ENCODE measurements at places on chromosomes 2 and 18. TPM values are rescaled to one million over a fixed set of nuclear protein-coding genes. Genes with fewer than 3 reads are reported as not detected.

Gene COPS7B
- 21.6 TPM for total RNA-seq

Gene DPY30
- 47.5 TPM for total RNA-seq

Gene PLEK
- 4.4 TPM for total RNA-seq

Gene RFX8
- total RNA-seq = 1.9 TPM

Gene NPPC
- 1.5 TPM for total RNA-seq

Gene MZT2A
- total RNA-seq = 56.2 TPM

Gene ANKRD44
- 26.3 TPM for total RNA-seq

Gene UGT1A7
- not detected for total RNA-seq

Gene MALL
- total RNA-seq = 6.3 TPM

Gene HOXD10
- total RNA-seq = 0.09 TPM

Gene MAP3K20
- 77.3 TPM for total RNA-seq

Gene RANBP2
- 45.8 TPM for total RNA-seq

Gene SRD5A2
- under 0.01 TPM for total RNA-seq

Gene SOX11
- total RNA-seq = 13.2 TPM

Gene SH3YL1
- 32.4 TPM for total RNA-seq

Gene TWIST2
- 13.6 TPM for total RNA-seq

Gene MC2R
- 0.18 TPM for total RNA-seq

Gene PSTPIP2
- total RNA-seq = 2.0 TPM

Gene CMPK2
- total RNA-seq = 3.2 TPM

Gene POTEI
- not detected for total RNA-seq

Gene GCG
- 16.6 TPM for total RNA-seq

Gene ABHD1
- 0.09 TPM for total RNA-seq

Gene CHCHD5
- total RNA-seq = 20.1 TPM

Gene RBMS1
- 51.9 TPM for total RNA-seq

Gene DSEL
- total RNA-seq = 17.6 TPM

Gene XPO1
- 183 TPM for total RNA-seq

Gene KATNAL2
- 5.0 TPM for total RNA-seq

Gene SLC23A3
- 1.5 TPM for total RNA-seq

Gene HOXD4
- total RNA-seq = 2.2 TPM

Gene FABP1
- total RNA-seq = not detected

Gene HOXD13
- total RNA-seq = 0.31 TPM

Gene DCDC2C
- total RNA-seq = 0.18 TPM

Gene RUFY4
- 0.27 TPM for total RNA-seq

Gene AP1S3
- 0.31 TPM for total RNA-seq

Gene TTLL4
- total RNA-seq = 9.7 TPM

Gene EMILIN1
- total RNA-seq = 76.9 TPM

Gene CHST9
- total RNA-seq = 0.27 TPM

Gene TTR
- 0.27 TPM for total RNA-seq

Gene HOXD3
- 3.1 TPM for total RNA-seq

Gene MAP3K19
- not detected for total RNA-seq

Gene ANKRD39
- 7.5 TPM for total RNA-seq

Gene MTHFD2
- total RNA-seq = 27.3 TPM

Gene UGT1A8
- total RNA-seq = not detected

Gene MC5R
- total RNA-seq = 2.9 TPM

Gene SALL3
- not detected for total RNA-seq

Gene HRH4
- total RNA-seq = 0.09 TPM

Gene TBR1
- not detected for total RNA-seq

Gene ARHGAP25
- total RNA-seq = 3.1 TPM

Gene WDR12
- 34.3 TPM for total RNA-seq

Gene ZC3H8
- total RNA-seq = 13.2 TPM

Gene CCDC74A
- total RNA-seq = 2.5 TPM

Gene CARF
- total RNA-seq = 11.1 TPM

Gene TRAPPC12
- total RNA-seq = 58.1 TPM

Gene SP140
- 0.22 TPM for total RNA-seq

Gene SERPINB7
- total RNA-seq = not detected

Gene EPC2
- total RNA-seq = 22.7 TPM

Gene DYSF
- 51.6 TPM for total RNA-seq

Gene PCARE
- 0.09 TPM for total RNA-seq

Gene SERPINB3
- total RNA-seq = not detected
